ENCODE measurements at places on chromosomes 1 and 21.
A peak's percentile ranks its signal among the peaks of the same experiment; 100 is the strongest.

DNA sequence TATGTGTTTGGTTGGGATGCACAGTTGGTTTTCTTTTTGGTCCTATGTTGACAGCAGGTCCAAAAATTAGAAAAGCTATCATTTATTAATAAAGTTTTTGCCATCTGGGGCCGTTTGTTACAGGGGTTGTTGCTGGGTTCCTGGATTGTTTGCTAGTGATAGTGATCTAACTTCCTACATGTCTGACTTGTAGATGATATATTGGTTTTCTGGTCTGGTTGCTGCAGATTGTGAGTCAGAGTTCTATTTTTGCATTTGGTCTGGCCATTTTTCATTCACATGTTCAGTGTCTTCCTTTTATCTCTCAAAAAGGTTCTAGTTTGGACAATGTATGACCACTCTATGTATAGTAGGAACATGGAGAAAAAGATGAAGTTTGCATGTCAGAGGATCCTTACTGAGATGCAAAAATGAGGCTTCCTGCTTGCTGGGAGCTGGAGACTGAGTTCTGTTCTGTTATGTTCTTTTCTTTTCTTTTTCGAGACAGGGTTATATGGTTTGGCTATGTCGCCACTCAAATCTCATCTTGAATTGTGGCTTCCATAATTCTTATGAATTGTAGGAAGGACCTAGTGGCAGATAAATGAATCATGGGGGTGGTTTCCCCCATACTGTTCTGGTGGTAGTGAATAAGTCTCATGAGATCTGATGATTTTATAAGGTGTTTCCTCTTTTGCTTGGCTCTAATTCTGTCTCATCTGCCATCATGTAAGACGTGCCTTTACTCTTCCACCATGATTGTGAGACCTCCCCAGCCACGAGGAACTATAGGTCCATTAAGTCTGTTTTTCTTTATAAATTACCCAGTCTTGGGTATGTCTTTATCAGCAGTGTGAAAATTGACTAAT lies 4.2 kb upstream of the NVL start:
- no peak for DNase-seq

- peak; percentile 56 for DNase-seq
Observed at GRCh38 chr1:154151311-154151710, 3.6 kb downstream of the NUP210L start.

DNA sequence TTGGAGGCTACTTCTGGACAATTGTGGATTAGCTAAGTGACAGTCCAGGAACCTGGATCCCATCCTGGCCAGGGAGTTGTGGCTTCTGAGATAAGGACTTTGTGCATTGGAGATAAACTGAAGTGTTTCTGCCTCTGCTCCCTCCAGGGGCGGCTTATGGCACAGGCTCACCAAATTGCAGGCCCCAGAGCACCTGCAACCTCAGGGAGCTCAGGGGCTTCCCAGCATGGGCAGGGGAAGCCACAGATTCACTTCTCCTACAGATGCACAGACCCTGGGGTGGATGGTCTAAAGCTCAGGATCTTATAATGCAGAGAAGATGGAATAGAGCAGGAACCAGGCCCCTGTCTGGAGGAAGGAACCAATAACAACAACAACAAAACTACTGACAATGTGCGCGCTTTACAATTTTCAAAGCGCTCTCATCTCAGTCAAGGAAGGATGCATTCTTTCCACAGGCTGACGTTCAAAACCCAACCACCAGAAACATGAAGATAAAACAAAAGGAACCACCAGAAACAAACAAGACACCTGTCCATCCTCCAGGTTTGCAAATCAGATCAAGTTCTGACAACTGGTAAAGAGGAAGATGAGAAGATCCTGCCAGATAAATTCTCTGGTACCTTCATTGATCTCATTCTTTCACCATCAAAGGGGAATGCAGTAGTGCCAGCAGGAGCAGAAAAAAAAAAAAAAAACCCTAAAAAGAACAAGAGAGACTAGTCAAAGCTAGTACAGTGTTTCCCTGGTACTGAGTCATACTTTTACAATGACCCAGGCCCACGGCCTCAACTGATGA lies 121.0 kb upstream of the IRF2BP2 start:
- no peak for DNase-seq

GRCh38 chr1:51928896-51929295 lies 50.4 kb upstream of the NRDC start:
- DNase-seq: no peak

GRCh38 chr1:184022668-184023067 lies 14.9 kb downstream of the COLGALT2 start:
- peak; percentile 56 for DNase-seq

DNA sequence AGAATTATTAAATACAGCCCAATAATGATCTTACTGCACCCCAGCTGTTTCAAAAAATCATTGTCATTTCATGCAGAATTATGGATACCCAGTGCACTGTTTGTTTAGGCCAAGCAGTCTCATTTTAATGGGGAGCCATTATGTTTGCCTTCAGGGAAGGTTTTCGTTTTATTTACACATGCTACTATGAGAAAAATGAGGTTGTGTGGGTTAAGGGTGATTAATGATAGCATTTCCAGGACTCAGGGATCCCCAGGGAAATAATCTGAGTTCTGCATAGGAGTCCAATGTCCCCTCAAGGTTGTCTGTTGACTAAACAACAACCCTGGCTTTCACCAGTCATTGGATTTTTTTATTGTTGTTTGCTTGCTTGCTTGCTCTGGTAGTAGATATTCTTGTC lies 71.0 kb upstream of the ZP4 start:
- DNase-seq: no peak

GRCh38 chr1:231419738-231420298 lies 2.3 kb downstream of the EGLN1 start:
- DNase-seq: no peak

DNA sequence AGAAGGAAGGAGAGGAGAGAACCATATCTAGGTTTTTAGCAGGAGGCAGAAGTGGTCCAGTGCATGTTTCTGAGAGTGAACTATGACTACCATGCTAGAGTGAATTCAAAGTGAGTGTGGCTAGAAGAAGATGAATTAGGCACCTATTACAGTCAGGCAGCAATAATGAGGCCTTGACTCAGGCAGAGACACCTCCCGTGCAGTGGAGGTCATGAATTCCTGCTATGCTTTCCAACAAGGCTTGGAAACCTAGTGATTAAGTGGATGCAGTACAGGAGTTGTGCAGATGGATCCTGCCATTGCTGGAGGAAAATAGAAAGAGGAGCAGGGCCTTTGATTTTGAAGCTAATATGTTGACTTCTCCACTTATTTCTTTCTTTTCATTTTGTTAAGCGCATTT lies 581.5 kb downstream of the RWDD3 start:
- no peak for DNase-seq

- DNase-seq: no peak
Observed at GRCh38 chr1:85473390-85473789, 8.4 kb upstream of the DDAH1 start.

- DNase-seq: no peak
Observed at GRCh38 chr1:58165073-58165472, 381.5 kb downstream of the OMA1 start.

DNA sequence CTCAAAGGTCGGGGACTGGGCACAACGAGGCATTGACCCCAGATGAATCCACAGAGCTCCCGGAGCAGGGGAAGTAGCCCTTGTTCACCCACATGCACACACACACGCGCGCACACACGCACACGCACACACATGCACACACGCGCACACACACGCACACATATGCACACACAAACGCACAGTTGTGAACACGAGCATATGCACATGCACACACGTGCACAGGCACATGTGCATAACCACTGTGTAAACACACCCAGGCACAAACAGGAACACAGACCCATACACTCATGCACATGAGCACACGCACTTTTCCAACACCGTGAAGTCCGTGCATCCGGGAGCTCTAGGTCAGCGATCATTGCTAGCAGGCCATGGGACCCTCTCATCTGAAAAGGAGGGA lies 176.8 kb upstream of the ARHGEF16 start:
- DNase-seq: no peak

- DNase-seq: peak; percentile 43
Observed at GRCh38 chr1:58922302-58923089, 138.6 kb upstream of the JUN start.

- peak; percentile 15 for DNase-seq
Observed at GRCh38 chr1:191320062-191320461, 838.2 kb upstream of the RGS18 start.

GRCh38 chr1:995665-996633 lies 3.9 kb downstream of the HES4 start:
- DNase-seq: no peak

DNA sequence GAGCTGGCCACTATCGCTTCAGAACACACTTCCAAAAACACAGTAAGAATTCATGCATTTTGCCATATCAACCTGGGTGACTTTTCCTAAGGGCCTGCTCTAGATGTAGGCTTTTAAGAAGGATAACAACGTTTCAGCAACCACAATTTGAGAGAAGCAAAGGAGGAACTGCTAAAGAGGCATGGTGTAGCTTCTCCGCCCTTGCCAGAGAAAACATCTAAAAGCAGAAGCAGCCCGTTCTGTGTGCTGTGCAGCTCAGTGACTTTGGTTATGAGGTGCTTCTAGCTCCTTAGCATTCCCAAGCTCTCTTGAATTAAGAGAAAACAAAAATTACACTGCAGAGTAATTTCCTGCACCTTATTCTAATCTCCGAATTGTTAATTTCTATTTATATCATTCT lies 2.7 kb downstream of the PER3 start:
- DNase-seq: no peak

DNA sequence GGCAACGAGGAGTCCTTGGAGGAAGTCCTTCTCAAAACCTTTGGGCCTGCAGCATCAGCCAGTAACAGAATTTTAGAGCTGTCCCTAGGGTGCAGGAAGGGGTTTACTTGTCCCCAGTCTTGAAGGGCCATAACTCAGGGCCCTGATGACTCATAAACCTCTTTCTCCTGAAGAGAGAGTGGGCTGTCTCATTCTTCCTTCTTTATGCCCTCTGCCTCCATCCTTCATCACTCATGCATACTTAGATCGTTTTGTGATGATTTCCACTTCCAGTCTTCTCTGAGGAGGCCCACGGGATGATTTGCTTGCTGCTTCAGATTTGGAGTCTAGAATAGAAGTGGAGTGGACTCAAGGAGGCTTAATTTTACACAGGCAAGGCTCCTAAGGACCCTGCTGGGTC lies 60.2 kb downstream of the NDUFS5 start:
- DNase-seq: no peak

DNA sequence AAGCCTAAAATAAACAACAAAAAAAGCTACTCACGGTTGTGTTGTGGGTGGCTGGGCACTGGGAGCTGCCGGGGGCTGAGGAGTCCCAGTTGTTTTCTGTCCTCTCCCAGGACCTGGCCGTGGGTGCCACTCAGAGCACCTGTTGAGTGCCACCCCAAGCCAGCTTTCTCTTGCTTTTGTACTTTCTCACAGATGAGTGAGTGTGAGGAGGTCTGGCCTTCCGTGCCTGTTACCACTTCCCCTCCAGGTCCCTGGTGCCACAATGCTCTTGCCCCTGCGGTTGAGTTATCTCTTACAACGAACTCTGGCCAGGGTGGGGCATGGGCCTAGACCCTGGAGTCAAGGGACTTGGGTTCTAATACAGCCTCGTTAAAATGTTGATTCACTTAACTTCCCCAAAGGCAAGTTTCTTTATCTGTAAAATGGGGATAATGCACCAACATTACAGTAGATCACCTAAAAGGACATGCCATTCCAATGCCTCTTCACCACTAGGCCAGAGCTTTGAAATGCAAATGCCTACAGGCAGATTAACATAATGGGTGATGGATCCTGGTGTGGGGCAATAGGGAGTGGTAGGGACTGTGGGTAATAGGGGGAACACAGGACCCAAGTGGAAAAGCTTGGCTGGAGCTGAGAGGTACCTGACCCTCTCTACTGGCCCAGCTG lies at the start of gene CNR2:
Gene CNR2, minus strand, starts transcription at position 151 of the 669 bp plus-strand sequence. CDS start 37,745 bp downstream, outside the sequence.
- DNase-seq: no peak

DNA sequence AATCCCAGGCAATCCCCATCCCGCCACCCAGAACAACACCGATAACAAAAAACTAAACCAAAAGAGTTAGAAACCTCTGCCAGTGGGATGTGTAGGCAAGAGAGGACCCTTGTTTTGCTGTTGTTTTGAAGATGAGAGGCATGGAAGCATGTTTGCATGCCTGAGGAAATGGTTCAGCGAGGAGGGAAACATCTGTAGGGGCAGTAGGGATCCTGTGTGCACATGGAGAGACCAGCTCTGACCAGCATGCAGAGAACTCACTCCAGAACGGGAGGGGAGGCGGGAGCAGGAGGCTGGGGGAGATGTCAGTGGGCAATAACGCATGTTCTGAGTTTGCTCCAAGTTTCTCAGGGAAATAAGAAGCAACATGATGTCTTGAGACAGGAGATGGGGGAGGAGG lies 5.3 kb downstream of the CLDN14 start:
- DNase-seq: no peak

DNA sequence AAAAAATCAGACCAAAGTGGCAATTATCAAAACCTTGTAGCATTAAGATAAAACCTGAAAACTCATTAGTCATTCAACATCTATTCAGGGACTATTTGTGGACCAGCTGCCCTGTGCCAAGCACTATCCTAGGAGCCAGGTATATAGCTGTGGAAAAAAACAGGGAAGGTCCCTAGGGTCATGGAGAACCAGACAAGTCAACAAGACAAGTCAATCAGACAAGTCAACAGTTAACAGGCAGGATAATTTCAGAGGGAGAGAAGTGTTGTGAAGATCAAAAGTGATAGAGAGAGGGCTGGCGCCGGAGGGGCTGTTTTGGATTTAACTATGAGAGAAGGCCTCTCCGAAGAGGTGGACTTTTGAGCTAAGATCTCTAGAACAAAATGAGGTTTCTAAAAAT lies 3.3 kb upstream of the ATP1A4 start:
- DNase-seq: no peak

- DNase-seq: peak; percentile 28
Observed at GRCh38 chr1:55275151-55275748, 60.1 kb upstream of the USP24 start.

- DNase-seq: peak; percentile 50
Observed at GRCh38 chr21:31710586-31710985, 21.3 kb downstream of the SCAF4 start.

DNA sequence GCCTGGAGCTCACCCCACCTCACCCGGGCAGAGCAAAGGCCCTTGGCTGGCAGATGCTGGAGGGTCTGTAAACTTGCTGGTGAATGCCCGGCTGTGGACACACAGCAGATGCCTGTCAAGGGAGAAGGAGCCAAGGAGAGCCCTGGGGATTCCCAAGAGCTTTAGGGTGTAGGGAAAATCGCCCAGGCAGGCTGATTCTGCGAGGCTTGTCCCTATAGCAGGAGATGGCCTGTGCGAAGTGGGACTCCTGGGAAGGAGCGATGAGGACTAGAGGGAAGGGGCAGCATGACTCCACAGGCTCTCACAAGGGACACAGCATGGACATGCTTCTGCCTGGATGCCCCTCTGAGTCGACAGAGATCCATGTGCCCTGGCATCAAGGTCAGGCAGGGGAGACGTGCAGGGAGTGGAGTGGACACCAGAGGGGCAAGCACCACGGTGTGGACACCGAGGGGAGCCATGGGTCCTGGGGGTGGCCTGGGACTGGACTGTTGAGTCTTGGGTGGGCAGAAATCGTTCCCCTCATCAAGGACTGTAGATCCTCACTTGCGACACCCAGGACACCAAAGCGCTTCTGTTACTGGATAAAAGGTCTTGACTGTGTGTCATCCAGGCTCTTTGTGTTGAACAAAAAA lies 71.4 kb upstream of the ABCG1 start:
- DNase-seq: no peak

GRCh38 chr21:38956007-38956406 lies 150.3 kb downstream of the ETS2 start:
- no peak for DNase-seq

Measured in cardiac muscle cell (in vitro differentiated cells and primary cell).